ENCODE measurements at places on chromosomes 16 and 17.
A peak's percentile ranks its signal among the peaks of the same experiment; 100 is the strongest.

DNA sequence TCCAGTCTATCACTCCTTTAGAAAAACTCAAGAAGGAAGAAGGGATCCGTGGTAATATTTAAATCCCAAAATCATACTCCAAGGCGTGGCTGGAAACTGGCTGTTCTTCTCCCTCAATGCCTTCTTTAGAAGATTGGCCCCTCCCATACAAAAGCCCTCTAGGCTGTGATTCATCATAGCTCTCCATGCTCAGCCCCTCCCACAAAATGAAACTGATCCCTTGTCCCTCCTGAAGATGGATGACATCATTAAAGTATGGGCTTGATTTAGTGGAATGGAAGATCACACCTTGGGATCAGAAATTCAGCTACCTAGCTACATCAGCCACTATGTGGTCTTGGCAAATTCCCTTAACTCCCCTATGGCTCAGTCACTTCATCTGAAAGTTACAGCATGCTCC lies 4.1 kb downstream of the GRIN2A start:
- no peak for DNase-seq

DNA sequence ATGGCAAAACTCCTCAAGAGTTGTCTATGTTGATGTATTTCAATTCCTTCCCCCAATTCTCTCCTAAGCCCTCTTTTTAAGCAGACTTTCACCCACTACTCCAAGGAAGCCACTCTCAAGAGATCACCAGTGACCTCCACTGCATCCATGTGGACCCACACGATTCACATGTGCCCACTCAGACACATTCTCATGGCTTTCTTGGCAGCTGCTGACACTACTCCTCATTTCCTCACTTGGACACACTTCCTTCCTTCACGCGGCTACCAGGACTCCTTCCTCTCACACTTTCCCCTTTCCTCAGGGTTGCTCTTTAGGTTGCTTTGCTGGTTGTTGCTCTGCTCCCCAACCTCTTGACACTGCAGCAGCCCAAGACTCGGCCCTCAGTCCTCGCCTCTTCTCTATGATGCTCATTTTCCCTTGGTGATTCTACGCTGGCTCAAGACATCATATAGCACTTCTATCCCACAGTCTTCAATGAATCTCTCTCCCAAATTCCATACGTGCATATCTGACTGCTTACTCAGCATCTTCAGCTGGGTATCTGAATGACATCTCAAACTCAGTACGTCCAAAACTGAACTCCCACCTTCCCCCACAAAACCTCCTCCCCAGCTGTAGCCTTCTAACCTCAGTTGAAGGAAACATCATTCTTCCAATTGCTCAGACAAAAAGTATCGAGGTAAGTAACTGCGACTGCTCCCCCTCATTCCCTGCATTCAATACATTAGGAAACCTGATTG lies 28.2 kb downstream of the HELZ start:
- DNase-seq = no peak

DNA sequence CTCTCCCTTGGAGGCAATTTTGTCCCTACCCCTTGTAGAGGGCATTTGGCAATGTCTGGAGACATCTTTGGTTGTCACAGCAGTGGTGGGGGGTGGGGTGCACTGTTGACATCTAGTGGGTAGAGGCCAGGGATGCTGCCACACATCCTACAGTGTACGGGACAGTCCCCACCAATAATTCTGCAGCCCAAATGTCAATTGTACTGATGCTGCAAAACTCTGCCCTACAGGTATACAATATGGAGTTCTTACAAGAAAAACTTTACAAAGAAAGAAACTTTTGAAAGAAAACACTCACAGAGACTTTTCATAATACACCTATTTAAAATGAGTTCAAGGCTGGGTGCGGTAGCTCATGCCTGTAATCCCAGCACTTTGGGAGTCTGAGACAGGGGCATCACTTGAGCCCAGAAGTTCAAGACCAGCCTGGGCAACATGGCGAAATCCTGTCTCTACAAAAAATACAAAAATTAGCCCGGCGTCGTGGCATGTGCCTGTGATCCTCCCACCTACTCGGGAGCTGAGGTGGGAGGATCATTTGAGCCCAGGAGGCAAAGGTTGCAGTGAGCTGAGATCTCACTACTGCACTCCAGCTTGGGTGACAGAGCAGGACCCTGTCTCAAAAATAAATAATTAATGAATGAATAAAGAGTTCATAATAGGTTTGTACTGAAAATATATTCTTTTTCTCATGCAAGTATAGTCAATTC lies 59.4 kb downstream of the EMP2 start:
- DNase-seq = no peak

GRCh38 chr17:50122945-50123344 lies 7.0 kb downstream of the SAMD14 start:
- no peak for DNase-seq

DNA sequence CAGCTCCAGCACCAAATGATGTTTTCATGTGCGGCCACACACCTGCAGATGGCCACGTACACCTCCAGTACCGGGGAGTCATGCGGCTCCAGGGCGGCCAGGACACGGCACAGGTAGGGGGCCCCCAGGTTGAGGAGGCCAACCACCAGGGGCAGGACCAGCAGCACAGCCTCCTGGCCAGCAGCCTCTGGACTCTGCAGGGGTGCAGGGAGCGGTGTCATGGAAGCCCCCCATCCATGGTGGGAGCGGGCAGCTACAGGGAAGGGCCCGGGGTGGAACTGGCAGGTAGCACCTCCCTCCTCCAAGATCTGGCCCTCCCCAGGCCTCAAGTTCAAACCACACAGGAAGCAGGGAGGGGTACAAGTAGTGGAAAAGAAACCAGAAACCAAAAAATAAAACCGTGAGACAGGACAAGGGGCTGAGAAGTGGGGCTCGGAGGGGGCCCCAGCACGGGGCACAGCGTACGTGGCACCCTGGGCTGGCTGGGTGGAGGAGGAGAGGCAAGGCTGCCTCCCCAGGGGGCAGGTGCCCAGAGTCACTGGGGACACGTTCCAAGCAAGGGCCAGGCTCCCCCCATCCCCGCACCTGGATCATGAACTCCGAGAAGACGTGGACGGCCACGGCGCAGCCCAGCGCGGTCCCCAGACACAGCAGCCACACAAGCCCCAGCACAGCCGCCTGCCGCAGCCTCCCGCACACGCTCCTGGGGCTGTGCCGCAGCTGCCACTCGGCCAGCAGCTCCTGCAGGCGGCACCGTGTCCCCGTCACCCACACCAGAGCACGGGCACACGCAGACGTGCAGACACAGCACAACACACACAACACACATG lies 7.4 kb downstream of the TMC6 start:
- DNase-seq = peak; percentile 38

DNA sequence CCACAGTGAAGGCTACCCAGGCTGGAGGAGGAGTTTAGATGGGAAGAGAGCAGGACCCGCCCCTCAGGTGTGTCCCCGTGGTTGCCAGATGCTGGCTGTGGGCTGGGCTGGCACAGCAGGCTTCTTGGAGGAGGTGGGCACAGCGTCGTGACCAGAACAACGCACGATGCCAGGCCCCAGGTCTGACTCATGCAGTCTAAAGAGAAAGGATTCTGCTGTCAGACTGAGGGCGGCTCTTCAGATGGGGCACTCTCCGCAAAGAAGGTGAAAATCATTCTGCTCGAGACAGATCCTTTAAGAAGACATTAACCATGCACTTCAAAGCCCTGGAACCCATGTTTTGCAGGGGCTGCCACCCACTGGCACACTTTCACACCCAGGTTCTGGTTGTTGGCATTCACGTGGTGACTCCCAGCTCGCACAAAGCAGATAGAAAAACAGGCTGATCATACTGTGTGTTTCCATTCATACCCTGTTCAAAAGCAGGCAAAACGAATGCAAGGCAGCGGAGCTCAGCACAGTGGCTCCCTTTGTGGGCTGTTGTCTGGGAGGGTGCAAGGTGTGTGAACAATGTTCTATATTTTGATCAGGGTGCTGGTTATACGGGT lies 19.0 kb downstream of the CACNG4 start:
- no peak for DNase-seq

DNA sequence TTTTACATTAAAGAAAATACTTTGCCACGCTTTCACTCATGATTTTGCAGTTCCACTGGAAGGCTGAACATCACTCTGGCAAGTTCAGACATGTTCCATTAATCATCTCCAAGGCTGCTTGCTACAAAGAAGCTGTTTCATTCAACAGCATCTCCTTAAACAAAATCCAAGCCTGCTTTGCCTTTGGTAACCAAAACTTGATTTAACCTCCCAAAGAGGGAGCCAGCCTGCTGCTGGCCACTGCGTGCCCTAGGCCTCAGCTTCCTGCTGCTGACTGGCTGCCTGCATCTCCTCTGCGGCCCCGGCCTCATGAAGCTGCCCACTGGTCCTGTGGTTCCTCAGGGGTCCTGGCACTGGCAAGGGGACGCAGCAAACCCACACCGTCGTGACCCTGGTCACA lies 31.8 kb downstream of the ANKRD11 start:
- no peak for DNase-seq

DNA sequence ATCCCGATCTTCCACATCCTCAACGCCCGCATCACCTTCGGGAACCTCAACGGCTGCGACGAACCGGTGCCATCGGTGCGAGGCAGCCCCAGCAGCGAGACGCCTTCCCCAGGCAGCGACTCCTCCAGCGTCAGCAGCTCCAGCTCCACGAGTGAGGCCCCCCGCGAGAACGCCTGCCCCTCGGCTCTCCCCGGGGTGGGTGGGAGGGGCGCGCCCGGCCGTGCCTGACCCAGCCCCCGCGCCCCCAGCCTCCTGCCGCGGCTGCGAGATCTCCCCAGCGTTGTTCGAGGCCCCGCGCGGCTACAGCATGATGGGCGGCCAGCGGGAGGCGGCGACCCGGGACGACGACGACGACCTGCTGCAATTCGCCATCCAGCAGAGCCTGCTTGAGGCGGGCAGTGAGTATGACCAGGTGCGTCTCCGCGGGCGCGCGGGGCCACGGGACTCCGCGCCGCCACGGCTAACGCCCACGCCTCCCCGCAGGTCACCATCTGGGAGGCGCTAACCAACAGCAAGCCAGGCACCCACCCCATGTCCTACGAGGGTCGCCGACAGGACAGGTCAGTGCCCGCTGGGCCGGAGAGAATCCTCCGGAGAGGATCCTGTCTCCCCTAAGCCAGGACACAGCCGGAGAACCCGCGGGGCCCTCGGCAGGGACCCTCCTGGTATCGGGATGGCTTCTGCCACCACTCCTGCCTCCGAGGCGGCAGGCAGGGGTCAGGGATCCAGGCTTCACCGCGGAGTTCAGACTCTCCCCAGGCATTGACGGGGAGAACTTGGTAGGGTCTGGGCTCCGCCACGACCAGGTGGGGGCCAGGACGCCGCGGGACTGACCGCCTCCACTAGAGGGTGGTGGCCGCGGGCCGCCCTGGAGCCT lies 10.1 kb downstream of the CORO6 start:
- no peak for DNase-seq

- DNase-seq = no peak
Observed at GRCh38 chr16:69373019-69373418, 12.8 kb downstream of the TERF2 start.

GRCh38 chr16:61968242-61969076 lies 67.8 kb downstream of the CDH8 start:
- DNase-seq = no peak

DNA sequence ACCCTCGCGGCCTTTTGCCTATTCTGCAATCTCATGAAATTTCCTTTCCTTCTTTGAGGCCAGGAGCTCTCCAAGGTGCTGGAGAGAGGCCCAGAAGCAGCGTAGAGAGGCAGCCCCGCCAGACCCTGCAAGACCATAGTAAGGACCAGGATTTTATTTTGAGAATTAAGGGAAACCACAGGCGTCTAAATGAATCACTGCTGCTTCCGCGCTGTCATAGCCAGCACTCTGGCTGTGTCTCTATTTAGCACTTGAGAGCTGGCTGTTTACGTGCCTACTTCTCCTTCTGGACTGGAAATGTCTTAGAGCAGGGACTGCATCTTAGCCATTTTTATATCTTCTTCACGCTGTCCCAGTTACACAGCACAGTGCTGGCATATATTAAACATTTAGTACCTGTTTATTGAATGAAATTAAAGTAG lies 37.6 kb upstream of the PIRT start:
- DNase-seq = no peak

DNA sequence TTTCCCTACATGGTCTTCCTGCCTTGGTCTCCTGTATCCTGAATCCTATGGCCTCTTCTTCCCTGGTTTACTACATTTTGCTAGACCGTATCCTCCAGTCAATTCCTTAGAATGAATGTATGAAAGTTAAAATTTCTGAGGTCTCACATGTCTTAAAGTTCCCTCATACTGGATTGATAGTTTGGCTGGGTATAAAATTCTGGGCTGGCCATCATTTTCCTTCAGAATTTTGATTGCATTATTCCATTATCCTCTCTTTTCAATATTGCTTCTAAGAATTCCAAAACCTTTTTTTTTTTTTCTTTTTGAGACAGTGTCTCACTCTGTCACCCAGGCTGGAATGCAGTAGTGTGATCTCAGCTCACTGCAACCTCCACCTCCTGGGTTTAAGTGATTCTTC lies 10.8 kb downstream of the NOD2 start:
- no peak for DNase-seq

- DNase-seq = no peak
Observed at GRCh38 chr17:49490276-49490675, 4.8 kb upstream of the NGFR start.

DNA sequence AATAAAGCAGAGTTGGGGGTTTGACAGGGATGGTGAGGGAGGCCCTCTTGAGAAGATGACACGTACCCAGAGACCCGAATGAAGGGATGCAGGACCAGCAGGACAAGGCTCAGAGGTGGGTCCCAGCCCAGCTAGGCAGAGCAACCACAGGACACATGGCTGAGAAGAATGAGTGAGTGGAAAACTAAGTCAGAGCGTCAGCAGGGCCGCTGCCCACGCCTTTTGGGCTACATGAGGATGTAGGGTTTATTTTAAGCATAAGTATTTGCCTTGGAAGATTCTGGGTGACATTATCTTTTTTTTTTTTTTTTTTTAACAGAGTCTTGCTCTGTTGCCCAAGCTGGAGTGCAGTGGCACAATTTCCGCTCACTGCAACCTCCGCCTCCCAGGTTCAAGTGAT lies 176.0 kb downstream of the TMEM132E start:
- DNase-seq = no peak

DNA sequence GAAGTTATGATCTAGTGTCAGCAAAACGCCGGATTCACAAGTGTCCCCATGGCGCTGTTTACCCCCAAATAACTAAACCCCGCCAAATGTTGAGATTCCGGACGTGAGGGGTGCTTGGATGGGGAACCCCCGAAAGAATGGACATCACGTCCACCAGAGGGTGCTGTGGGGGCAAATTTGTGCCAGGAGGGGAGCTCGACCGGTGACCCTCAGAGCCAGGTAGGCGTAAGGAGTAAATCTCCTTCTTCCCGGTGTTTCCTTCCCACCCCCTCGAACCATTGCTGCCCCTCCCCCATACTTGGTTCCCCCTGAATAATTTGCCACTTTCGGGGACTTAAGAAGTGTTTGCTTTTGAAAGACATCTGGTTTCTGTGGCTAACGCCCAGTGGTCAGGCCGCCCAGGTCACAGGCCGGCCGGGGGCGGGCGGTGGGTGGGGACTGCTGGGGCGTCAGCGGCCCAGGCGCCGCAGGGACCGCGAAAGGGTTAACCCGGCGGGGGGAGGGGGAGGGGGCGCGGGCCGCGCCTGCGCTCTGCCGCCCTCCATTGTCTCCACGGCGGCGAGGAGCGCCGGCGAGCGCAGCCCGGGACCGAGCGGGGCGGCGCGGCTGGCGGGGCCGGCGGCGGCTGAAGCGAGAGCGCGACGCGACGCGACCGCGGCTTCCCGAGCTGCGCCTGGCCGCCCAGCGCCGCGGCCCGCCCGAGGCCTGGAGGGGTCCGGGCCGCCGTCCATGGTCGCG lies at the start of gene ZNRF1:
Gene ZNRF1 (plus strand): TSS at position 544 of the 738 bp plus-strand sequence. CDS start 648 bp downstream, outside the sequence.
- peak; percentile 77 for DNase-seq

Data from stimulated activated naive CD4-positive, alpha-beta T cell treated with Interleukin-2 at 50 U/mL for 16 hours (primary cell).